ENCODE measurements at places on chromosomes 11 and 22.

DNA sequence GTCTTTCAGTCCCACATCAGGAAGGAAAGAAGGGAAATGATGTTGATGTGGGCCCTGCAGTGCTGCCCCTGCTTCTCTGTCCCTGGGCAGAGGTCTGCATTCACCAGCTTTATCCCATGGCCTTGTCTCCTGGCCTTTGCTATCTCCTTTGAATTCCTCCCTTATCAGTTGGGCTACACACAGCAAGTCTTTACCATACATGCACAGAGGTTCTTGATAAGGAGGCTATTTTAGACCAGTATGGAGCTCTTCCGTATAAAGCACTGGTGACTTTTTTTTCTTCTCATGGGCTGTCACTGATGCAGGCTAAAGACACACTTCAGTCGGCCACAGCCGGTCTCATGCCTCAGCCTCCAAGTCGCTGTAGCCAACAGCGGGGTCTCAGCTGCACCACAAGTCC, 20.2 kb downstream of the MYO18B start:
- no peak for DNase-seq

GRCh38 chr11:131951121-131951520, 580.7 kb downstream of the NTM start:
- no peak for DNase-seq

- no peak for DNase-seq
Measured at GRCh38 chr22:24159650-24160049, 21.6 kb upstream of the SUSD2 start.

GRCh38 chr11:64449381-64450167, 90.6 kb downstream of the RPS6KA4 start:
- no peak for DNase-seq

GRCh38 chr11:119728211-119728626, 781 bp downstream of the NECTIN1 start:
- DNase-seq: no peak

- DNase-seq: no peak
Measured at GRCh38 chr11:96008161-96008720, 84.3 kb upstream of the MTMR2 start.

DNA sequence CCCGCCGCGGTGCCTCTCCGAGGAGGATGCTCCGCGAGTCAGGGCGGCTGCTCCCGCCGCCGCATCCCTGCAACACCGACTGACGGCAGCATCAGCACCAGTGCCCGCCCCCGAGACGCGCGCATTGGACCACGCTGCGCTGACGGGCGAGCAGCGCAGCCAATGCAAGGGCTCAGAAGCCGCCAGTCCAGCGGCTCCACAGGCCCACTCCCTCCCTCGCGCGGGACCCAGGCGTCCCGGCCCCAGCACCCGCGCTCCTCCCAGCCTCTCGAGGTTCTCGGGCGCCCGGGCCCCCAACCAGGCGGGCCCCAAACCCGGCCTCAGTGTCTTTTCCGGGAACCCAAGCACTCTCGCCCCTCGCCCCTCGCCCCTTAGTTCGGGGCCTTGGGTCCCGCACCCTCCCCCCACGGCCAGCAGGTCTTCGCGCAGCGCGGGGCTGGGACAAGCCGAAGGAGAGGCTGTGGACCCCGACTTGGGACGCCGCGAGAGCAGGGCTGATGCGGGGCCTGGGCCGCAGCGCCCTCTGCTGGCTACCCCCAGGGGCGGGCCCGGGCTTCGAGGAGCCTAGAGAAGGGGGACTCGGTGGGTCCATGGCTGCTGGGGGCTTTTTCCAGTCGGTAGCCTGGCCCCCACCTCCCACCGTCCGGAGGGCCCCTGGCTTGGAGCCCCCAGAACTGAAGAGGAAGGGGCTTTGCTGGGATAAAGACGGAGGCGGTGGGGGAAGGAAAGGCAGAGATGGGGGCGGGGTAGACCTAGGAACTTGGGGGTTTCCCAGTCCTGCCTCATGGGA, at the start of gene NRXN2:
Gene NRXN2, minus strand, starts transcription at position 81 of the 790 bp plus-strand sequence. CDS start 9,498 bp downstream, outside the sequence.
- DNase-seq: peak; percentile 24

GRCh38 chr11:1619449-1619848, 2.5 kb downstream of the KRTAP5-4 start:
- no peak for DNase-seq

DNA sequence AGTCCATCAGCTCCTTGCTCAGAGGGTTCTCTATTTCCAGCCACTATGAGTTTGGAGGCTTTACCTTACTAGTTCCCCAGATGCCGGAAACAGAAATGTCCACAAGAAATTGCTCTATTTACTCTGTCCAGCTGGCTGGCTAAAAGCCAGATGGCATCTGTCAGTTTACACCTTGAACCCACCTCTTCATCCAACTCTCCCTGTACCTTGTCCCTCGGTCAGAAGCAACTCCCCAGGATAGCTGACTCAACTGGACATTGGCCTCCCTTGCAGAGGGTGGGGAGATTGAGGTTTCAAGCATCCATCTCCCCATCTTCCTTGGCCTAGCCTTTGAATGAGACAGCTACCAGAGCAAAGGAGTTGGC, 1.7 kb downstream of the C2CD2L start:
- DNase-seq: no peak

DNA sequence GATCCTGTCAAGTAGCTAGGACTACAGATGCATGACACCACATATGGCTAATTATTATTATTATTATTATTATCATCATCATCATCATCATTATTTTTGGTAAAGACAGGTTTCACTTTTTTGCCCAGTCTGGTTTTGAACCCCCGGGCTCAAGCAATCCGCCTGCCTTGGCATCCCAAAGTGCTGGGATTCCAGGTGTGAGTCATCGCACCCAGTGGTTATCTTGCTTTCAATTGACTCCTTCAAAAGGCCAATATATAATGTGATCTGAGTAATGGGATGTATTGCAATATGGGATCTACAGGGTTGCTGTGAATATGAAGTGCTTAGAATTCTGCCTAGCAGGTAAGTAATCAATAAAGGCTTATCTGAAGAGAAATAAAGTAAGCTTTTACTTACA, 221.2 kb downstream of the SBF2 start:
- DNase-seq: no peak

GRCh38 chr11:112467721-112468120, 207.1 kb upstream of the PLET1 start:
- DNase-seq: no peak

GRCh38 chr11:95923439-95923727, 524 bp downstream of the MTMR2 start:
- DNase-seq: no peak

GRCh38 chr11:13637125-13638069, 31.1 kb upstream of the FAR1 start:
- DNase-seq: no peak

GRCh38 chr22:39379756-39380730, 19.5 kb upstream of the TAB1 start:
- no peak for DNase-seq

- DNase-seq: no peak
Measured at GRCh38 chr11:57353852-57354251, 15.7 kb downstream of the P2RX3 start.

DNA sequence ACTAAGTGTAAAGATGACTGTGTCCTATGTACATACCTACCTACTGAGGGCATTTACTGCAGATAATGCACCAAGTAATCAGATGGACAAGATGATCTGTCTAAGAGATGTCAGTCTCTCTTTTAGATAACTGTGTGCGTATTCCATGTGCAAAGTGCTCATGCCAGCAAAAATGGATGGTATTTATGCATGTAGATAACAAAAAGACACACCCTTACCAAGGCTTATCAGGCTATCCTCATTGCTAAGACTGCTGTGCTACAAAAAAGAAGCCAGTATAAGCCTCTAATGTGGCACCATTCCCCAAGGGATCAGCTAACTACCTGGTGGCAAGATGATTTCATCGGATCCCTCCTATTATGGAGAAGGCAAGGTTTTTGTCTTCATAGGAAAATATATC, 34.3 kb upstream of the CD44 start:
- DNase-seq: no peak

DNA sequence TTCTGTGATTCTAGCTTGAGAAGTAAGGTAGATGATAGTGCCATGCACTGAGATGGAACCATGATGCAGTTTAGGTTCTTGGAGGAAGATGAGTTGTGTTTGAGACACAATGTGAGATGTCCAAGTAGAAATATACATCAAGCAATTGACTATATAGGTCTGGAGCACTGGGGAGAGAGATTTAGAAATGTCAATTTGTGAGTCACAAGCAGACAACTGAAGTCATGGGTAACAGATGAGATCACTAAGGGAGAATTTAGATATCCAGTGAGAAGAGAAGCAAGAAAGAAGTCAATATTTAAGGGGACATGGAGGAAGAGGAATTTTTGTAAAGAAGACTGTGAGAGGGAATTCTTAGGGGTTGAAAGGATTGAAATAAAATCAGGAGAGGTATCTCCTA, 65.1 kb upstream of the RRAS2 start:
- DNase-seq: no peak

- DNase-seq: no peak
Measured at GRCh38 chr22:36491155-36491554, 9.7 kb upstream of the TXN2 start.

- no peak for DNase-seq
Measured at GRCh38 chr11:40149721-40150120, 1309.7 kb downstream of the LRRC4C start.

DNA sequence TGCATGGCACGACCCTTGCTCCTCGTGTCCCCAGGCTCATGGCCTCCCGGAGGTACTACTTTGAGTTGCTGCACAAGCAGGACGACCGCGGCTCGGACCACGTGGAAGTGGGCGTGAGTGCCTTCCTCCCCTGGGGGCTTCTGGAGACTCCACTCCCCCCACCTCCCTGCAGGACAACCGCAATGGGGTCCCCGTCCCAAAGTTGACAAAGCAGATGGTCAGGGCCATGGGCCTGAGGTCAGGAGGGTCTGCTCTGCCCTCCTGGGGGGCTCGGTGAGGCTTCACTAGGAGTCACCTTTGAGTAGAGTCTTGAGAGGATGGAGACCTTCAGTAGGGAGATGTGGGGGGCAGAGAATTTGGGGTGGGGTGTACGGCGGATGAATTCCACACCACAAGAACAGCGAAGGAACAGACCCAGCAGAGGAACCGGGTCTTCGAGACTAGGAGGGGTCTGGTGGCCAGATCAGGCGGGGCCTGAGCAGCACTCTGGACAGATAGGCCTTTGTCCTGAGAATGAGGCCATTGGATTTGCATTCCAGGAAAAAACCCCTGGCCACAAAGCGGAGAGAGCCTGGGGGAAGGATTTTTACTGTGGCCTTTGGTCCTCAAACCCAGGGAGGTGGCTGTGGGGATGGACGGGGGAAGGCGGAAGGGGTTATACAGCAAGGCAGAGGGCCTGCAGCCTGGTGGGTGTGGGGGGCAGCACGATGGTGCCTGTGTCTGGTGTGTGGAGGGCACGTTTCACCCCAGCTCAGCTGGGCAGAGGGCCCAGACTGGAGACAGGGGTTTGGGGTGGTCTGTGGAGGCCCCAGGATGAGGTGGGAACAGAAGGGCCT, 4.6 kb downstream of the B4GALNT4 start:
- DNase-seq: no peak

DNA sequence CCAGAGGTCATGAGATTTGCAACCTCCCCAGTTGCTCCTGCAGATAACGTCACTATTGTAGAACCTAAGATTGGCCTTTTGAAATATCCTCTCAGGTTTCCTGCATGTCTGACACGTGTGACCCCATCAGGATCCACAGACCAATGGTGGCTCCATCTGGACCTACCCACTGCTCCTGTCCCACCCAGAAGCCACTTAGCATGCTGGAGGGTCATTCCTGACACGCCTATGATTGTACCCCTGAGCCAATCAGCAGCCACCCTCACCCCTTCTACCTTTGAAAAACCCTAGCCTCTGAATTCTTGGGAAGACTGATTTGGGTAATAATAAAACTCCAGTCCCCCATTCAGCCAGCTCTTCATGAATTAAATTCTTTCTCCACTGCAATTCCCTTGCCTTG, 20.1 kb upstream of the NARS2 start:
- DNase-seq: no peak

- DNase-seq: no peak
Measured at GRCh38 chr11:14451825-14452224, 47.8 kb downstream of the COPB1 start.

- no peak for DNase-seq
Measured at GRCh38 chr22:46158283-46158682, 8.0 kb downstream of the PPARA start.
